ENCODE measurements at places on chromosomes 11 and 22. TPM values are rescaled to one million over a fixed set of nuclear protein-coding genes. Genes with fewer than 3 reads are reported as not detected.

Gene F2
- 0.14 TPM for total RNA-seq

Gene SLC22A12
- total RNA-seq = not detected

Gene LRP4
- not detected for total RNA-seq

Gene NDUFV1
- 360 TPM for total RNA-seq

Gene TMPRSS6
- 4.7 TPM for total RNA-seq

Gene LARGE1
- 2.6 TPM for total RNA-seq

Gene E2F8
- total RNA-seq = 0.42 TPM

Gene RBMXL2
- not detected for total RNA-seq

Gene LRRN4CL
- total RNA-seq = not detected

Gene OR56A5
- total RNA-seq = 0.41 TPM

Gene NAALADL1
- total RNA-seq = 54.1 TPM

Gene IGSF9B
- total RNA-seq = 4.3 TPM

Gene CYTH4
- total RNA-seq = 219 TPM

Gene SRSF8
- 51.8 TPM for total RNA-seq

Gene OR8J1
- not detected for total RNA-seq

Data from natural killer cell (primary cell).